ENCODE measurements at places on chromosomes 5 and 9. TPM values are rescaled to one million over a fixed set of nuclear protein-coding genes. Genes with fewer than 3 reads are reported as not detected.

GRCh38 chr9:35262064-35262463 is 100.3 kb downstream of the UNC13B start:
- no peak for DNase-seq

DNA sequence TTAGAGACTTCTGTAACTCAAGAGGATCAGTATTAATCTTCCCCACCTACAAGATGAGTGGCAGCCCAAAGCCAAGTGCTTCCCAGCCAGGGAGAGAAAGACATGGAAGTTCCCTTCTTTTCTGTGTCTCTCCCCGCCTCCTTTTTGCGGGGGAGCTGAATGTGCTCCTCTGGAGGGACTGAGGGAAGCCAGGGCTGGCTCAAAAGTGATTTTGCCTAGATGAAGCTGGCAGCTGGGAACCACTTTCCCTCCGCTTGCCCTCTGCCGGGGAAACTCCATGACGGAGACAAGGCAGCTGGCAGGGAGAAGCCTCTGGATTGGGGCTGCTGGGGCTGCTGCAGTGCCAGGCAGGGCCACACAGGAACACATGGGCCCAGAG is 24.4 kb downstream of the EGR1 start:
- DNase-seq = no peak

- no peak for DNase-seq
These were observed 591 bp downstream of the ABCA1 start for GRCh38 chr9:104927216-104927911.

GRCh38 chr5:165836046-165836445 is 2330.6 kb downstream of the MAT2B start:
- no peak for DNase-seq

GRCh38 chr9:72871685-72872084 is 81.2 kb downstream of the ALDH1A1 start:
- peak; percentile 15 for DNase-seq

QRFP gene
- total RNA-seq = not detected

DNA sequence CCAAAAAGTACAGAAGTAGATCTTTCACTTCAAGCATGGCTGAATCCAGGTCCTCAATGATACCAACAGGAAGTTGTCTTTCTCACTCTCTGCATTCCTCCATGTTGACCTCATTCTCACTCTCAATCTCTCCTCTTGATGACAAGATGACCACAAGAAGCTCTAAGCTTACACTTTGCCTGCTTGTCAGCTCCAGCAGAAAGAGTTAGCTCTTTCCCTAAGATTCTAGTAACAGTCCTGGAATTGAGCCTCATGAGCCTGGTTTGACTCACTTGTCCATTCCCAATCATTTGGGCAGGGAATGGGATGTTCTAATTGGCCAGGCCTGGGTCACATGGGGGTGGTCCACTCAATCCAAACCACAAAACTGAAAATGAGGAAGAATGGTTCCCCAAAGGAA is 3.3 kb upstream of the CLTA start:
- DNase-seq = no peak

GRCh38 chr5:54944364-54944763 is 41.0 kb downstream of the ESM1 start:
- no peak for DNase-seq

DNA sequence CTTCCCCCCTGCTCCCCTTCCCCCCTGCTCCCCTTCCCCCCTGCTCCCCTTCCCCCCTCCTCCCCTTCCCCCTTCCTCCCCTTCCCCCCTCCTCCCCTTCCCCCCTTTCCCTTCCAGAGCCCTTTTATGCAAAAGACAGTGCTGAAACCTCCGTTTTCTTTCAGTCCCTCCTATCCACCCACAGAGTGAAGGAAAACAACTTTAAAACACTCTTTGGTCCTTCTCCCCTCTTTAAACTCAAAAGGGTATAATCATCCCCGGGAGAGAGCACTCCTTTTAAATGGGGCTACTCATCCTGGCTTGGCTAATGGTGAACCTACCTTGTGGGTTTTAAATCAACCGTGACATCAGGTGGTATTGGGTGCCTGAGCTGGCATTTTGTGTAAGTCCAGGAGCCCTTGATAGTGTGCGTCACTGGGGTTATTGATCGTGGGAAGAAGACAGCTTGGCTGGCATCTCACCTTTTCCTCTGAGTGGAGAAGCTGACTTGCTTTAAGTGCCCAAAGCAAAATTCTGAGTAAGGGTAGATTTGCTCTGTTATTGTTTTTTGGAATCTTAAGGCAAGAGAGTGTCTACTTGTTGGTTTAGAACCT is 2.7 kb downstream of the LARP1 start:
- no peak for DNase-seq

- peak; percentile 14 for DNase-seq
These were observed 128.9 kb upstream of the TARS1 start for GRCh38 chr5:33311893-33312292.

NR6A1 gene
- 1.2 TPM for total RNA-seq

PRSS3 gene
- not detected for total RNA-seq

PCDHGA7 gene
- total RNA-seq = 0.29 TPM

AGXT2 gene
- not detected for total RNA-seq

GRCh38 chr5:163248871-163249270 is 188.5 kb upstream of the CCNG1 start:
- no peak for DNase-seq

DNA sequence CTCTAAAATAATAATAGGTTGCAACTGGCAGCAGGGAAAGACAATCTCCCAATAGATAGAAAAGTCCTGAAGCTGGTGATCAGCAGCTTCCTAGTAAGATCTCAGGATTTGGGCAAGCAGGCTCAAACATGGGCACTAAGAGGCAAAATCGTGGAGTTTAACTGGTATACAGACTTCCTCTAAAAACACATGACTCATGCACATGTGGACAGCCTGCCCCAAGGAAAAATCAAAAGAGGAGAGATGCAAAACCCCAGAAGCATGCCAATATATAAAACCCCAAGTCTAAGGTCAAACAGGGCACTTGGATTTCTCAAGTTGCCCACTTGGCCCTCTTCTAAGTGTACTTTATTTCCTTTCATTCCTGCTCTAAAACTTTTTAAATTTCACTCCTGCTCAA is 62.8 kb downstream of the CDKN2A start:
- DNase-seq = no peak

GRCh38 chr5:67238191-67238590 is 41.6 kb upstream of the CD180 start:
- DNase-seq = peak; percentile 73

- no peak for DNase-seq
These were observed 3.1 kb upstream of the STOM start for GRCh38 chr9:121373011-121373729.

- peak; percentile 13 for DNase-seq
These were observed 63.7 kb downstream of the SLC1A1 start for GRCh38 chr9:4553951-4554381.

DNA sequence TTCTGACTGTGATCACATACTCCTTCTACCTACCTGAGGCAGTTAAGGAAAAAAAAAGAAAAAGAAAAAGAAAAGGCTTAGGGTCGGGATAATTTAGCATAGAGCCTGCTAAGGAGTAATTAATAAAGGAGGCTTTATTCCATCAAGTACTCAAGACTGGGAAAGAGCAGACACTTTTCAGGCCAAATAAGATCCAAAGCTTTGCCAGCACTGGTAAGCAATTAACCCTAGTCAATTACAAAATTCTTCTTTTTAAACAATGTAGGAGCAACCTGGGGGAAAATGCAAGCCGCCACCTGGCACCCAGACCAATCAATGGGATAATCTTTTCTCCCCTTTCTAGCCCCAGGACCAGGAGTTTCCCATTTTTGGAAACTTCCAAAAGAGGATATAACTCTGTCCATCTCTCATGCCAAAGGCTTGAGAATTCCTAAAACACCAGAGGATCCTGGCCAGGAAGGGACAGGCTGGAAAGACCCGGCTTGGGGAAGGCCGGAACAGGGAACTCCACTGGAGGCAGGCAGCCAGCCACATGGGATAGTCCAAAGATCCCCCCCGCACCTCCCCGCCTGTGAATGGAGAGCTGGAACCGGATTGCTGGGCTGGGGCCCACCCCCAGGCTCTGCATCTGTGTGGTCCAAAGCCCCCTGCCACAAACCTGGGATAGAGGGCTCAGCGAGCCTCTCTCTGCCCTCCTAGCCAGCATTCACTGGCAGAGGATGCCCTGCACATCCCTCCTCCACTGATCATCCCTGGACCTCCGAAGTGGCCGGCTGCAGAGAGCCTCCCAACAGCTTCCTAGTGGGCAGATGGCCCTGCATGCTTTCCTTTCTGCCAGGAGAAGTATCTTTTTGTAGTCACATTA is 117.8 kb downstream of the ZNF354C start:
- no peak for DNase-seq

DNA sequence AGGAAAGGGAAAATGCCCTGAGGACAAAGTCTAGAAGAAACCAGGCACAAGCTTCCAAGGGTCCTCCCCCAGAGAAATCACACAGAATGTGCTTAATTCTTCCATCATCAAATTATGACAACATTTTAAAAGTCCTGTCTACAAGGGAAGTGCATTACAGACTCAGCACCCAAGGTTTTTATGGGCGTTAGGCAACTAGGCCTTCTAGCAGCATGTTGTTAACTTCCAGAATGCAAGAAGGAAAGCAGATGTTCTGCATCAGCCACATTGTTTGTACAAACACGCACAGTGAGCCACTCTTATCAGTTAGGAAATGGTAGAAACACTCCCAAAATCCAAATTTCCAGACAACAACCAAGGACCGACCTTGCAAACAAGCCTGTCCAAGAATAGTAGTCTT is 26.5 kb downstream of the SMC5 start:
- no peak for DNase-seq

DNA sequence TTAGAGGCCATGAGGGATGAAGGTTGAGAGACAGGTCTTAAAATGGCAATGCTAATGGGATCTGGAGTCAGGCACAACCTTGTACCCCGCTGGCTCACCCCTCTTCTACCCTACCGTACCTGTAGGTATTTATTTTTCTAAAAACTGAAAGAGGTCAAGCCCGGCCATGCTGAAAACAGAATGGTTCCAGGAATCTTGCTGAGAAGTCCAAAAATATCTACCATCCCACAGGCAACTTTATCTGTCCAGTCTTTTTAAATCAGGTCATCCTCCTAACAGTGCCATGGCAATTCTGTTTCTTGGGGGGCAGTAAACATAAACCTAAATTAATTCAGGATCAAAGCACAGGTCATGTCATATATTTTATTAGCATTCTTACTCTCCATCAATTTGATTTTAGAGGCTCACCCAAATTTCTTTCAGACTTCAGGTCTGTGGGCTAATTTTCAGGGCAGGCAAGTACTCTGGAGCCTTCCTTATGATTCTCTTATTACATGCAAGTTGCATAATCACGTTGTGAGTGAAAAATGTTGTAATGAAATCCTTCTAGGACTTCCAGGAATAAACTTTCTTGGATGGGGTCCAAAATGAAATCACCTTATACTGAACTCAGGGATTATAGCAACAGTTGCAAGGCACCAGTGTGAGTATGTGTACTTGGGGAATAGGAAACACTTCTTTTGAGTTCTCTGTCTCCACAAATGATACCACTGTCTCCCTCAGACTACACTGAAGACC is 102.7 kb upstream of the NREP start:
- DNase-seq = peak; percentile 89

DNA sequence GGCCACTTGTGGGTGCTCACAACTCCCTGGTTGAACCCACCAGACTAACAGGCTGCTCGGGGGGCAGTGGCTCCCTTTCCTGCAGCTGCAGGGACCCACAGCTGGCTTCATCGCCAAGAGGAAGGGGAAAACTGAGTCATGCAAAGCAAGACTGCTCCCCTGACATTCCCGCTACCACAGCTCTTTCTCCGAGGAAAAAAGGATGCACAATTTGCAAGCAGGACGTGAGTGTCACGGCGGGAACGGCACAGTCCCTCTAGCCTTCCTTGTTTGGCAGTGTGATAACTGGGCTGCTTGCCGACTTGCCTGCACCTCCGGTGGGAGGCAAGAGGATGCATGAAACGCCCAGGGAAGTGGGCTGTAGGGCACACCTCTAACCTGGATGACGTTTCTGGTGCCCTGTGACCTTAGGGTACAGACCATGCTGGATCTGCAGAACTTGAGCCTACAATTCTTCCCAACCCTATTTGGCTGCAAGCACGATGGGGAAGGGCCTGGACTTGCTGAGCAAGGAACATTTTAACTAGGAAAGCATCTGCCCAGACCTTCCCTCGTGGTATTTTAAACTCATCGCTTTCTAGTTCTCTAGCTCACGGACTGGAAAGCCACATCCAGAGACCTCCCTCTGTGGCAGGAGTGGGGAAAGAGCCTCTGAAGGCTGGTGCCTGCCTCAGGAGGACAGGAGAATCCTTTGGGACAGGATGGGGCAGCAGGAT is 7.8 kb downstream of the SH3PXD2B start:
- no peak for DNase-seq

- no peak for DNase-seq
These were observed 472.9 kb downstream of the ARHGEF28 start for GRCh38 chr5:74098941-74099340.

DNA sequence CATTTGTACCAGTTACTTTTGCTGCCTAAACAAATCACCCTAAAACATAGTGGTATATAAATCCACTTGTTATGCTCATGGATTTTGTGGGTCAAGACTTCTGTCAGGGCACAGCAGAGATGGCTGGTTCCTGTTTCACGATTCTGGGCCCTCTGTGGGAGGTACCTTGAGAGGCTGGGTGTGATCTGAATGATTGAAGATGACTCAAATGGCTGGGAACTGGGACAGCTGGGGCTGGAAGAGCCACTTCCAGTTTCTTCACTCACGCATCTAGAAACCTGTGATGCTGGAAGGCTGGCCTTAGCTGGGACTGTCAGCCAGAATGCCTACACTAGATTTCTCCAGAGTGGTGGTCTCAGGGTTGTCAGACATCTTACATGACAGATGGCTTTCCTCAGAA is 88.1 kb downstream of the KIF4B start:
- no peak for DNase-seq

GRCh38 chr9:132350861-132351315 is 3.9 kb downstream of the SETX start:
- DNase-seq = no peak

ZDHHC11 gene
- total RNA-seq = 2.0 TPM

- no peak for DNase-seq
These were observed 31.1 kb upstream of the ANGPTL2 start for GRCh38 chr9:127153501-127153900.

DNA sequence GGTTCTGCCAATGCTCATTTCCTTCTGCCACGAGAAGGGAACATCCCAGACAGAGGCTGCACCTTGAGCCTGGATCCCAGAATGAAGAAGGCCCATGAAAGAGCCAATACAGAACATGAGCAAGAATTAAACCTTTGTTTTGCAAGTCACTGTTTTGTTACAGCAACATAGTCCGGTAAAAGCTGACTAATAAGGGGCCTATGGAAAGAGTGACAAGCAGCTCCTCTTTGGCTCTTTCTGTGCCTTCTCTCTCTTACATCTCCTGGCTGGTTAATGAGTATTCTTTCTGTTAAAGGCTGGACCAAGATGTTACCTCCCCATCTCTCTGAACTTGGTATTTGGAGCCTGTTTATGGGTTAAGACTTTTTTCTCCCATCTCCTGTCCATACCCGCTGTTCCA is 10.8 kb downstream of the GFRA3 start:
- no peak for DNase-seq

DNA sequence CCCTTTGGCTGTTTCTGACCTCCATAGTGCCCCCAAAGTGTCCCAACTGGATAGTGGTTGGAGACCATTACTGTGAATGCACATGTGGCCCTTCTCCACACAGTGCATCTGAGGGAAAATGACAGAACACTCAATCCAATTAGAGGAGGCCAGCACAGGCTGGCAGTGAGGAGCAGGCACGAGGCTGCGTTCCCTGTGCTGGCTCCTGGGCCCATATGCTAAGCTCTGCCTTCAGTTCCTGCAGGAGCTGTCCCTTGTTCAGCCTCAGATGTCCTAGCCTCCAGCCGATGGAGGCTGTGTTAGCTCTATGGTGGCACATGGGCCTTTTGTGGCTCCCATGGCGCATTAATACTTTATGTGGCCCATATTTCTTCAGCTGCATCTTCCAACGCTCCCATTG is 35.8 kb downstream of the ALG2 start:
- DNase-seq = no peak

- DNase-seq = no peak
These were observed 238.3 kb upstream of the IRX1 start for GRCh38 chr5:3357291-3357690.
